Esophagus mucosa (tissue), 1 donor: ENCODE measurements at places on chromosomes 7 and 10.
A peak's percentile ranks its signal among the peaks of the same experiment; 100 is the strongest.

- ATAC-seq, result no peak
Measured at GRCh38 chr10:133169173-133169947, 9.3 kb downstream of the KNDC1 start.

- no peak for ATAC-seq
Measured at GRCh38 chr10:111874576-111874975, 309.0 kb downstream of the GPAM start.

DNA sequence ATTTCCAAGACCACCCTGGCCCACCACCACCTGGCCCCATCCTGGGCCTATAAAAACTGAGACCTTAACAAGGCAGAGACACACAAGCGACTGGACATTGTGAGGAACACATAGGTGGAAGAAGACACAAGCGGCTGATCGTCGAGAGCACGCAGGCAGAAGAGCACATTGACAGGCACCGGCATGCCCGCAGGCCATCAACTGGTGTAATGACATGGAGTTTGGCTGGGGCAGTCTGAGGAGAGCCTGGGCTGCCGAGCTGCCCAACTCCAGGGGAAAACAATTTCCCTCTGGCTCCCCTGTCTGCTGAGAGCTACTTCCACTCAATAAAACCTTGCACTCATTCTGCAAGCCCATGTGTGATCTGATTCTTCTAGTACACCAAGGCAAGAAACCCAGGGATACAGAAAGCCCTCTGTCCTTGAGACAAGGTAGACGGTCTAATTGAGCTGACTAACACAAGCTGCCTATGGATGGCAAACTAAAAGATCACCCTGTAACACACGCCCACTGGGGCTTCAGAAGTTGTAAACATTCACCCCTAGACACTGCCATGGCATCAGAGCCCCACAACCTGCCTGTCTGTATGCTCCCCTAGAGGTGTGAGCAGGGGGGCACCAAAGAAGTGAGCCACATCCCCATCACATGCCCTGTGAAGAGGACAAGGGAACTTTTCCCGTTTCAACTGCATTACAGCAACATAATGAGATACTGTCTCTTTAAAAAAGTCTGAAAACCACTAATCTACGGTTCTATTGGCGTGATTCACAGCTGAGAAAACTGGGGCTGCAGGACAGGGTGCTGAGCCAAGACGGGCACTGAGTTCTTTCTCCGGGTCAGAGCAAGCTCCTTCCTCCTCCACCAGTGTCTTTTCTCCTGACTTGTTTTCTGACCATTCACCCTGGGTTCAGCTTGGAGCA lies 18.5 kb upstream of the TNS3 start:
- peak; percentile 68 for ATAC-seq

DNA sequence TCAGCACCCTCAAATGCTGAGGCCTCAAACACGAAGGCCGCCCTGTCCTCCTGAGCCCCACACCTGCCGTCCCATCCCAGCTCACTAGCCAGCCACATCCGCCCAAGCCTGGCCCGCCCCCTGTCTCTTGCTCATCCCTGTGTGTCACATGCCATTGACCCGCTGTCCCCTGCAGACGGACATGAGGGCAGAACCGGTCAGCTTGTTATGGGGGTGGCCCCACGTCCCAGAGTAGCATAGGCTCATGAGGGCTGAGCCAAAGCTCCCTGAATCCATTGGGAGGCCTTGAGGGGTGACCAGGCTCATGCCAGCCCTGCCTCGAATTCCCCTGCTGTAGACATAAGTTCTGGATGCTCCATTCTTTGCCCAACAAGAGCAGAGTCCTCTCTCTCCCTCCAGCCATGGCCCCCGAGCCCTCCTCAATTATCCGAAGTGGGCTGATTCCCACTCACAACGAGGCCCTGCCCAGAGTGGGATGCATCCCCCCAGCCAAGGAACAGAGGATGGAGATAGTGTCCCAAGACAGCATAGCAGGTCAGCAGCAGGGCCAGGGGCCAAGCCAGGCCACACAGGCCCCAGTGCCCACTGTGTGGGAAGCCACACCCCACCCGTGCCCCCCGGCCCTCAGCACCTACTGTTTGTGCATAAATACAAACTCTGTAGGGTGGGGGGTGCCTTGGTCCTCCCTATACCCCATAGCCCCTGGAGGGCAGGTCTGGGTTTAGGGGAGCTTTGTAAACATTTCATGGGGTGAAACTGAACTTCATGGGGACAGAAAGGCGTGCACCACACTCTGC lies 42.1 kb downstream of the EBF3 start:
- no peak for ATAC-seq

DNA sequence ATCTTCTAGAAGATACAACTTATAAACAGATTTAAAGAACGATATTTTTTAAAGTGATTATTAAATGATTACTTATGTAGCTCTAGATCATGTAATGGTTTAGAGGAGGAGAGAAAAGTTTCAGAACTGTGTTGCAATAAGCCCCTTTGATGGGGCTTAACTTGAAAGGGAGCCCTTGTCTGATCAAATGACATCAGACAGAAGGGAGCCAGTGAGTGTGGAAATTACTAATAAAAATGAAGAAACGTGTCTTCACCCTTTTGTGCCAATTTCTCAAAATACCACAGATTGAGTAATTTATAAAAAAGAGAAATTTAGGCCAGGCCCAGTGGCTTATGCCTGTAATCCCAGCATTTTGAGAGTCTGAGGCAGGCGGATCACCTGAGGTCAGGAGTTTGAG lies 318.2 kb downstream of the EXOC4 start:
- no peak for ATAC-seq

GRCh38 chr10:99658622-99659030 lies 683 bp upstream of the ENTPD7 start:
- no peak for ATAC-seq

DNA sequence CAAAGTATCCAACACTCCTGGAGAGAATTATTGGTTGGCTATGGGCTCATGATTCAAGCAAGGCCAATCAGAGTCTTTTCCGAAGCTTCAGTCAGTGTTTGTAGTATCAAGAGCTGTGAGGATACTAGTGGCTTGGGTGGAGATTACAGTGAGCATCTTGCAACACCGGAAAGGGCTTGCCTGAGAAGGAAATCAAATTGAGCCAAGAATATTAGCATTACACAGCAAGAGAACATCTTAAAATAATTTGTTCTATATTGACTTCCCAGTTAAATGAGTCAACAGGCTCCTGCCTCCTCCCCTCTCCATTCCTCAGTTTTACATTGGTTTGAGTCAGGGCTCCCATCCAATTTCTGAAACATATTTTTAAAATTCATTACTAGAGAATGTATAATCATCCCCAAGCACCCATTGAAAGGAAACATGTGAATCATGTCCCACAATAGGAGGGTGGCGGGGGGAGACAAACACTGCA lies 127.4 kb downstream of the ELAPOR2 start:
- ATAC-seq, result peak; percentile 68

- ATAC-seq, result peak; percentile 81
Measured at GRCh38 chr10:122490786-122491680, 29.7 kb downstream of the HTRA1 start.

GRCh38 chr7:33529070-33529469 lies 376.3 kb upstream of the BMPER start:
- ATAC-seq, result no peak

GRCh38 chr7:115135769-115136410 lies 214.0 kb downstream of the MDFIC start:
- ATAC-seq, result peak; percentile 51

- no peak for ATAC-seq
Measured at GRCh38 chr10:106424981-106425380, 739.5 kb downstream of the SORCS1 start.
